ENCODE measurements at places on chromosomes 12 and 14.
A peak's percentile ranks its signal among the peaks of the same experiment; 100 is the strongest.

DNA sequence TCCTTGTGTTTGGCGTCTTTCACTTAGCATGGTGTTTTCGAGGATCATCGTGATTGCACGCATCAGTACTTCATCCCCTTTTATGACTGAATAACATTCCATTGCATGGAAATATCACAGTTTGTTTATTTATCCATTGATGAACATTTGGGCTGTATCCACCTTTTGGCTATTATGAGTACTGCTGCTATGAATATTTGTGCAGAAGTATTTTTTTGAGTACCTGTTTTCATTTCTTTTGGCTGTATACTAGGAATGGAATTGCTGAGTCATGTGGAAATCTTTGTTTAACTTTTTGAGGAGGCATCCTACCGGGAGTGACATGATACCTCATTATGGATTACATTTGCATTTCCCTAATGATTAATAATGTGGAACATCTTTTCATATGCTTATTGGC is 66.4 kb downstream of the WNK1 start:
- DNase-seq: no peak

GRCh38 chr12:39287817-39288216 is 155.1 kb downstream of the KIF21A start:
- no peak for DNase-seq

DNA sequence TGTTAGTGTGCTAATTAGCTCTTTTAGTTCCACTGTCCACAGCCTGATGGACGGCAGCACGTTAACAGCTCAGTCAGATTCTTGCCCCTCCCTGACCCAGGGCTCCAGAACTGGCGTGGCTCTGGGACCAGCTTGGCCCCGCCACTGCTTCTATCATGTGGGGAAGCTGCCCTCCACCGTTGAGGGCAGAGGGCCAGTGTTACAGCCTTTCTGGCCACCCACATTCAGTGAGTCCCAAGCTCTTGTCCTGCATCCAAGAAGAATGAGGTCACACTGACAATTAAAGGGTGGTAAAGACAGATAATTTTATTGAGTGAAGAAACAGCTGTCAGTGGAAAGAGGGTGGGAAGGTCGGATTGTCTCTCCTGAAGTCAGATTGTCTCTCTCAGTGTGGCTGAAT is 36.9 kb downstream of the BCL2L14 start:
- no peak for DNase-seq

GRCh38 chr14:94636744-94637412 is 24.7 kb downstream of the SERPINA3 start:
- DNase-seq: no peak

DNA sequence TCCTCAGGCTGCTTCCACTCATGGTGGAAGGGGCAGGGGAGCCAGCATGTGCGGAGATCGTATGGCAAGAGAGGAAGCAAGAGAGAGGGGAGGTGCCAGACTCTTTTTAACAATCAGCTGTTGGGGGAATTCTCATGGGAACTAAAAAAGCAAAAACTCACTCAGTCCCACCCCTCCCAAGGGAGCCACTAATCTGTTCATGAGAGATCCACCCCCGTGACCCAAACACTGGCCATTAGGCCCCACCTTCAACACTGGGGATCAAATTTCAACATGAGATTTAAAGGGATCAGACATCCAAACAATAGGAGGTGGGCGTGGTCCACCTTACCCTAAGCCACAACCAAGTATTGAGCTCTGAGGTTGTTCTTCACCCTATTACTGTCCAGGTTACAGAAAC is 375.1 kb downstream of the GRIN2B start:
- DNase-seq: no peak

GRCh38 chr12:119500209-119500608 is 93.4 kb upstream of the TMEM233 start:
- DNase-seq: no peak

DNA sequence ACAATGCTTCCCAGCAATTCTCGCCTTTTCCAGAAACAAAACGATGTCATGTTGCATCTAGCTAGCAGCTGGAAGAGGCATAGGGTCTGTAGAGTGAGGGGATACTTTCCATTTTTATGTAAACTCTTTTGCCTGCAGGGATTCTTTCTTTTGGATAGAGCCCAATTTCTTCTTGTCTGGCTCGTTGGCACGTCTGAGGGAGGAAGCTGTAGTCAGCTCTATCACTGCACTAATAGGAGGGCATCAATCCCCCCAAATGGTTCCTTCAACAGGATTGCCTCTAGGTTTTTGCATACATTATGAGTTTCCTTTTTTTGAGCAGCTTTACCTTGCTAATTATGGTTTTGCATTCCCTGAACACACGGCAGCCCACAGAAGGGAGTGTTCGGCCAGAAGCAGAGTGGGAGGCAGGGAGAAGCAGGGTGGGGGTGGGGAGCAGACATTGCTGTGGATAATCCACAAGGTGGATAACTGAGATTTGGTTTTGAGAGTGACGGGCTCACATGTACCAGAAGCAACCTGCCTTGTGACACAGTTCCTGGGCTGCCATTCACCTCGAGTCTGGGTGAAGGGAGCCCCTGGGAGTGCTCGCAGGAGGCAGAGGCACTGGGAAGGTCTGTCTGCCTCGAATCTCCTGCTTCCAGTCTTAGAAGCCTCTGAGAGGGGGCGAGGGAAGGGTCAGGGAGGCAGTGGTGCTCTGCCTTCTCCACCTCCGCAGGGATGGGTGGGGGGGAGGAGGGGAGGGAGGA is 24.5 kb downstream of the LRTM2 start:
- no peak for DNase-seq

- DNase-seq: no peak
Measured at GRCh38 chr12:118102609-118103008, 1.2 kb downstream of the VSIG10 start.

DNA sequence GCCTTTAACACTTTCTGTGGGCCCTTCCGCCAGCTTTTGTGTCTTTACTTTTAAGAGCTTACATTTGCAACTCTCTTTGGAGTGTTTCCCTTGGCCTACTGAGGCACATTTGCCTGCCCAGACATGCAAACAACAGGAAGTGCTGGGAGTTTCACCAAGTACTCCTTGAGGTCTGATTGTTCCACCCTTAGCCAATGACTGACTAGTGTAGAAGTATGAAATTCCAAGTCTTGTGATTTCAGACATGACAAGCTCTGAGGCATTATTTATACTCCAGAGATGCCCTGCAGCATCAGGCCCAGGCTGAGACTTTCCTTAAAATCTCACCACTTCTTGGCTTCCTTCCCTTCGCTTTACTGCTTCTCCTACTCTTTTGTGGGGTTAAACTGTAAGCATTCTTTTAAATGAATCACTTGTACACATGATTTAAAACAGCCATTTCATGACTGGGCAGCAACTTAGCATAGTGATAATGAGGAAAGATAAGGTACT is 174.1 kb downstream of the SLC6A15 start:
- no peak for DNase-seq

- DNase-seq: no peak
Measured at GRCh38 chr12:52603314-52603713, 2.1 kb upstream of the KRT72 start.

GRCh38 chr12:53980104-53980801 is 4.7 kb upstream of the HOXC10 start:
- no peak for DNase-seq

- peak; percentile 46 for DNase-seq
Measured at GRCh38 chr12:114166362-114166761, 200.2 kb upstream of the RBM19 start.

- DNase-seq: no peak
Measured at GRCh38 chr14:83253870-83254269, 1720.2 kb upstream of the SEL1L start.

GRCh38 chr12:114913871-114914801 is 230.2 kb upstream of the TBX3 start:
- no peak for DNase-seq

GRCh38 chr12:114477989-114478395 is 72.0 kb upstream of the TBX5 start:
- DNase-seq: no peak

DNA sequence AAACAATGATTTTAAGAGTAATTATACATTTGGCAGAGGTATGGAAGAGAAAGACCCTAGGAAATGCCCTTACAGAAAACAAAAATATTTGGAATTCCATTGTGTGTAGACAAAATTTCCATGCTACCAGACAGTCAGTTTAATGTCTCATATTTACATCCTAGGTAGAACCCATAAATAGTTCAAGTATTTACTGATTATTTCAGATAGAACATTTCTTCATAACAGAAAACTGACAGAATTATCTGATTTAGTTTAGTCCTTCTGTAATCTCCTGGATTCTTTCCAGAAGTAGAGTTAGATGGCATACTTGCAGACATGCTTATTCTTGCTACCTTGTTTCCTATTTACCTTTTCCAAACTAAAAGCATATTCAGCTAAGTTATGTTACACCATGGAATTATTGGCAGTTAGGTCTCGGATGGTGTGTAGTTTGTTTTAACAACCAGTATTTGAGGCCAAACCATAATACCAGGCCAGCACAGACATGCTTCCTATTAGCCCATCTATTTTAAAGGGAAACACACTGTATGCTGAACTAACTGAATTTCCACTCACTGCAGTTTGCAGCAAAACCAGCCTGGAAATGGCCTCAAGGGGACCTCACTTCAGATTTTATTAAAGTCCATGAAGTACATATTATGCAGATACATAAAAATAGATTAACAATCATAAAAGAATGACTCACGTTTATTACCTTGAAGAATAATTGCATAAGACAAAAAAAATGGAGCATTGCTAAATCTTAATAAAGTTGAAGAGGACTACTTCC is 126.6 kb upstream of the LRIG3 start:
- no peak for DNase-seq

DNA sequence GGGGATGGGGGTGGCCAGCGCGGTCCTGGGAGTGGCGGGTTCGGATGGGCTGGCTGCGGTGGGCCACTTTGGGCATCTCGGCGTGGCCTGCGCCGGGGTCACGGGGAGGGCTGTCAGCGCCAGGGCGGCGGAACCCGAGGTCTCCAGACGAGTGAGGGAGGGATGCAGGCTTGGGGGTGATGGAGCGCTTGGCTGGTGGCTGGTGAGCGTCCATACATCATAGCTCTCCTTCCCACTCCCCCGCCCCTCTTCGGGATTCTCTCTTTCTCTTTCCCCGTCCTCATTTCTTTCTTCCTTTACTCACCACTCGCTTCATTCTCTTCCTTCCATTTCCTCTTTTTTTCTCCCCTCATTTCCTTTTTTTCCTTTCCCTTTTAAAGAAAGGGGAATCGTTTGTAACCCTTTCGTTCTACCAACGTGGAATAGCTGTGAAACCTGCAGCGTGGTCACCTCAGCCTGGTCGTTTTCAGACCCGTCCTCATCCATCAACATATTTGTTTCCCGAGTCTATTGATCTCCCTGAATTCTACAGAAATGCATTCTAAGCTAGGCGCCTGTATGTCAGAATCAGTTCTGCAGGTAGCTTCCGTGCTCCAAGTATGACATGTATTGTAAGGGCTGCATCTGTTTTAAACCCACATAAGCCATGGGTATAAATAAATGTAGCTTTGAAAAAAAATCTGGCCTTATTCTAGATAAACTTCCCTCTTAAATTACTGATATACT is 260.3 kb upstream of the E2F7 start:
- no peak for DNase-seq

- DNase-seq: no peak
Measured at GRCh38 chr12:104011253-104011652, 38.7 kb downstream of the GLT8D2 start.

- DNase-seq: no peak
Measured at GRCh38 chr14:104768437-104769323, 15.7 kb downstream of the SIVA1 start.

DNA sequence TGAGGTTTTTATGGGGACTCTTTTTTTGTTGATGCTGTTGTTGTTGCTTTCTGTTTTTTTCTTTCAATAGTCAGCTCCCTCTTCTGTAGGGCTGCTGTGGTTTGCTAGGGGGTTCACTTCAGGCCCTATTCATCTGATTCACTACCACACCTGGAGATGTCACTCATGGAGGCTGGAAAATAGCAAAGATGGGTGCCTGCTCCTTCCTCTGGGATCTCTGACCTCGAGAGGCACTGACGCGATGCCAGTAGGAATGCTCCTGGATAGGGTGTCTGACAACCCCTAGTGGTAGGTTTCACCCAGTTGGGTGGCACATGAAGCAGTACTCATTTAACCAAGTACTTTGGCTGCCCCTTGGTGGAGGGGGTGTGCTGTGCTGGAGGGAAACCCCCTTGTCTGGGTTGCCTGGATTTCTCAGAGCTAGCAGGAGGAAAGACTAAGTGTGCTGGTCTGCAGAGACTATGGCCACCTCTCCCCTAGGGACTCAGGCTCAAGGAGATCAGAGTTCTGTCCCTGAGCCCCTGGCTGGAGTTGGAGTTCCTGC is 745.5 kb downstream of the TMTC2 start:
- no peak for DNase-seq

DNA sequence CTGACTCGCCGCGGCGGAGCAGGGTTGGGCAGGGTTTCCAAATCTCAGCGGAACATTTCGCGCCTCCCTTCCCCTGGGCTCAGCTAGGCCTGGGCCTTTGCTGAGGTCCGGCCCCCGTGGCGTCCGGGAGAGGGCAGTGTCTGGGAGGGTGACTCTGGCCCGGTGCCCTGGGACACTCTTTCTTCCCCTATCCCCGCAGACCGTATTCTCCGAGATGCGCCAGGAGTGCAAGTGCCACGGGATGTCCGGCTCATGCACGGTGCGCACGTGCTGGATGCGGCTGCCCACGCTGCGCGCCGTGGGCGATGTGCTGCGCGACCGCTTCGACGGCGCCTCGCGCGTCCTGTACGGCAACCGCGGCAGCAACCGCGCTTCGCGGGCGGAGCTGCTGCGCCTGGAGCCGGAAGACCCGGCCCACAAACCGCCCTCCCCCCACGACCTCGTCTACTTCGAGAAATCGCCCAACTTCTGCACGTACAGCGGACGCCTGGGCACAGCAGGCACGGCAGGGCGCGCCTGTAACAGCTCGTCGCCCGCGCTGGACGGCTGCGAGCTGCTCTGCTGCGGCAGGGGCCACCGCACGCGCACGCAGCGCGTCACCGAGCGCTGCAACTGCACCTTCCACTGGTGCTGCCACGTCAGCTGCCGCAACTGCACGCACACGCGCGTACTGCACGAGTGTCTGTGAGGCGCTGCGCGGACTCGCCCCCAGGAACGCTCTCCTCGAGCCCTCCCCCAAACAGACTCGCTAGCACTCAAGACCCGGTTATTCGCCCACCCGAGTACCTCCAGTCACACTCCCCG is 3.0 kb downstream of the WNT1 start:
- no peak for DNase-seq

DNA sequence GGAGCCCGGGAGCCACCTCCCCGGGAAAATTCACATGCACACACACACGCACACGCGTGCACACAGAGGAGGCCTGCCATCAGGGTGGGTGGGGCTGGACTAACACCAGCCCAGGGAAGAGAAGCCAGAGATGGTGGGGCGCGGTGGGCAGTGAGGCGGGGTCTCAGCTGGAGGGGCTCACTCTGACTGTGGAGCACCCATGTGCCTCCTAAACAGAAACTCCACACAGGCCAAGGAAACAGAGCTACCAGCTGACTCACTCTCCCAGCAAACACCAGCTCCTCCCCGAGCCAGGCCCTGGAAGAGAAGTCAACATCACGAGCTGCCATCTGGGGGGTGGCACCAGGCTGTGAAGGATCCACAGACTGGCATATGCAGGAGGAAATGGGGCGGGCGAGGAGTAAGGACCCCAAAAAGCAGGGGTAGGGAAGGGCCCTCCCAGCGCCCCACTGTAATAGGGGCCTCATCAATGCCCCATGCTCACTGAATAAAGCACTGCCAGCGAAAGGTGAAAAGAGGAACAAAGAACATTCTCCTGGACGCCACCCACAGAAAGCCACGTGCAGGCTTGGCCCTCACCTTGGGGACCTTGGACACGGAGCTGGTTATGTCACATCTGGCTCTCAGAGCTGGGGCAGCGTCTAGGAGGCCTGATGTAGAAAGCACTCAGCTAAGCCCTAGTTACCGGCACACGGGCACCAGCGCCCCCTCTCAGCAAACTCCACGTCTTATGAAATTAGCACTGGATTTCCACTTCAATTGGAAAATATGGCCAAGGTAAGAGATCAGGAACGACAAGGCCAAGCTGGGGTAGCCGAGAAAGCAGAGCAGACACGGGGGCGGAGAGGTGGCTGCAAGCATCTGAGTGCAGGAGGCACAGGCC is 8.4 kb upstream of the INF2 start:
- no peak for DNase-seq

All from NCI-H187 treated with DMSO at 0.1 percent for 48 hours (cell line).